ENCODE measurements at places on chromosomes 5 and 9. TPM values are rescaled to one million over a fixed set of nuclear protein-coding genes. Genes with fewer than 3 reads are reported as not detected.

ZFP2 gene
- total RNA-seq: not detected

CDX1 gene
- 351 TPM for total RNA-seq

HAND1 gene
- 6.7 TPM for total RNA-seq

WNK2 gene
- 174 TPM for total RNA-seq

GRCh38 chr9:2170722-2171121, 155.6 kb downstream of the SMARCA2 start:
- DNase-seq: no peak

- peak; percentile 53 for DNase-seq
Observed at GRCh38 chr5:74966141-74967026, 86.0 kb downstream of the GCNT4 start.

DNA sequence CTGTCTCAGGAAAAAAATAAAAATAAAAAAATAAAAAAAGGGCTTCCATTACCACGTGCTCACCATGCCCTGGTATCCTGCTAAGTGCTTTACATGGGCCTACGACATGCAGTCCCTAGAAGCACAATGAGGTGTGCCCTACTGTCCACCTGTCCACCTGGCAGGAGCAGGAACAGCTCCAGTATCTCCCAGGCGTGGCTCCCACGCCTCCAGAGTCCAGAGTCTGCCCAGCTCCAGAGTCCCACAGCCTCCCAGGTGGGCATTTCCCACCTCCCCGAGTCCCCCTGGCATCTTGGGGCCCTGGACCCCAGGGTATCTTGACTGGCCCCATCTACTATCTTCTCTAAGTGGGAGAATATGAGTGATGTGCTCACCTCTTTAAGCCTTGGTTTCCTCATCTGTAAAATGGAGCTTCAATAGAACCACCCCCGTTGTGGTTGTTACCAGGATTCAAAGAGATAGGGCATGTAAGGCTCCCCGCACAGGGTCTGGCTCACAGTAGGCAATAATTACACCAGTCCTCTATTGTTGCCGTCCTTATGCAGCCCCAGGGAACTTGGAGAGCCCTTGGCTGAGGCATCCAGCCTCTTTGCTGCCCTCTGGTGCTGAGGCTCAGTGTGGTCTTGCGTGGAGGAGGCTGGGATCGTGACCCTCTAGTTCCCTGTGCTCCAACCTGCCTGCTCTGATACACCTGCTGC, 8.9 kb downstream of the CXCL14 start:
- DNase-seq: peak; percentile 18

DNA sequence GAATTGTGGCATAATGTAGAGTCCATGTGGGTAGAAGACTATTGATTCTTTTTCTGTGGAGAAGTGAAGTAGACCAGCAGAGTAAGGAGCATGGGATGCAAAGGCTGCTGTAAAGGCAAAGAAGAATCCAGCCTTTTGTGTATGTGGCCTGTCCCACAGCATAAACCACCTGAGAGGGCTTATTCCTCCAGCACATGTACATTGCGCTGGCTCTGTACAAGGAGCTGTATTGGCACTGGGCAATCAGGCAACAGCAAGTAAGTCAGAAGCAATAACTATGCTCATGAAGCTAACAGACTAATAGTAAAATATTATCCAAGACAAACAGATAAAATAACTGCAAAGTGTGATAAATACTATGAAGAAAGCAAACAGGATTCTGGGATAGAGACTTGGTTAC, 86.2 kb downstream of the LURAP1L start:
- peak; percentile 30 for DNase-seq

- DNase-seq: no peak
Observed at GRCh38 chr5:19920761-19921160, 67.2 kb downstream of the CDH18 start.

DNA sequence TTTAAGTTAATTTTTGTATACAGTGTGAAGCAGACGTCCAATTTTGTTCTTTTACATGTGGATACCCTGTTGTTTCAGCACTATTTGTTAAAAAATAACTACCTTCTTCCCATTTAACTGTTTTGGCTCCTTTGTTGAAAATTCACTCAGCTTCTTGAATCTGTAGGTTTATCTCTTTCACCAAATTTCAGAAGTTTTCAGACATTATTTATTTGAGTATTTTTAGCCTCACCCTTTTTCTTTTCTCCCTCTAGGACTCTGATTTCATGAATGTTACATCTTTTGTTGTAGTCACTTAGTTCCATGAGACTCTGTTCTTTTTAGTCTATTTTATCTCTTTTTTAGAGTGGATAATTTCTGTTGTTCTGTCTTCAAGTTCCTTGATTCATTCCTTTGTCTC, 4.6 kb upstream of the TNPO1 start:
- DNase-seq: no peak

DNA sequence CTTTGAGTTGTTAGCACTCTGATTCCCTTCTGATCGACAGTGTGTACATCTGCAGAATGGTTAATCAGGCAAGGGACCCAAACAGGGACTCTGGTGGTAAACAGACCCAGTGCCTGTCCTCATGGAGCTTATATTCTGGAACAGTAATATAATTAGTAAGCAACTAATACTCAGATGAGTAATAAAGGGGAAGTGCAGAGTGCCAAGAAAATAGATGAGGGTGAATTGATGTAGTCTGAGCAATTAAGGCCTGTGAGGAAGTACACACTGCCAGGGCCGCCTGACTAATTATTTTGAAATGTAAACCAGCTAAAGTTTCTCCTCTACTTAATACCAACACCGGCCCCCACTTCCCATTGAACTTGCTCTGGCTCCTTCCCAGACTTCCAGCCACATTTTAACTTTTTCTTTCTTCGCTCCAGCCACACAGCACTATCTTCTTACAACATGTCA, 4.2 kb downstream of the DHX29 start:
- no peak for DNase-seq

GRCh38 chr5:113274836-113275414, 159.9 kb downstream of the TSSK1B start:
- DNase-seq: no peak

DNA sequence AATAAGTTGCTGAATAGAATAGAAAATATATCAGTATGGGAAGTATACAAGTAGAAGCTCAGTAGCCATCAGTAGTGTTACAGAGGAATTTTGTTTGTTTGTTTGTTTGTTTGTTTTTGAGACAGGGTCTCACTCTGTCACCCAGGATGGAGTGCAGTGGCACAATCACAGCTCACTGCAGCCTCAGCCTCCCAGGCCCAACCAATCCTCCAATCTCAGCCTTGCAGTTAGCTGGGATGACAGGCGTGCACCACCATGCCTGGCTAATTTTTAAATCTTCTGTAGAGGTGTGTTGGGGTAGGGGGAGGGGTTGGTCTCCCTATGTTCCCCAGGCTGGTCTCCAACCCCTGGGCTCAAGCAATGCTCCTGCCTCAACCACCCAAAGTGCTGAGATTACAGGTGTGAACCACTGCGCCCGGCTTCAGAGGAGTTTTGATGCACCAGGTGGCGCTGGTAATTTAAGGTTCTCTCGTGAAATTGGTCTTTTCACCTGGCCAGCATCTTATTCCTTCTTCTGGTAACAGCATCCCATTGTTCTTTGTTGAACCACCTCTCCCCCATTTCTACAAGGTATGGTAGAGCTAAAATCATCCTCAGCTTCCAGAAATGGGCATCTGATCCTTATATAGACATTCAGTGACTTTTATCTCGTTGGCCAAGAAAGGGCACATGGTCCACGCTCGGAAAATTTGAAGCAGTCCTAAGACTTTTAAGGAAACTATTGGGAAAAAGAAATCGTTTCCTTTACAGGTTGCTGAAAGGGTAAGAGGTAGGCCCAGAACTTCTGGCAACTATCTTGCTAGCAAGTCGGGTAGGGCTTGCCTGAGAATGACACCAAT, 157.1 kb downstream of the ARRDC3 start:
- peak; percentile 53 for DNase-seq

DNA sequence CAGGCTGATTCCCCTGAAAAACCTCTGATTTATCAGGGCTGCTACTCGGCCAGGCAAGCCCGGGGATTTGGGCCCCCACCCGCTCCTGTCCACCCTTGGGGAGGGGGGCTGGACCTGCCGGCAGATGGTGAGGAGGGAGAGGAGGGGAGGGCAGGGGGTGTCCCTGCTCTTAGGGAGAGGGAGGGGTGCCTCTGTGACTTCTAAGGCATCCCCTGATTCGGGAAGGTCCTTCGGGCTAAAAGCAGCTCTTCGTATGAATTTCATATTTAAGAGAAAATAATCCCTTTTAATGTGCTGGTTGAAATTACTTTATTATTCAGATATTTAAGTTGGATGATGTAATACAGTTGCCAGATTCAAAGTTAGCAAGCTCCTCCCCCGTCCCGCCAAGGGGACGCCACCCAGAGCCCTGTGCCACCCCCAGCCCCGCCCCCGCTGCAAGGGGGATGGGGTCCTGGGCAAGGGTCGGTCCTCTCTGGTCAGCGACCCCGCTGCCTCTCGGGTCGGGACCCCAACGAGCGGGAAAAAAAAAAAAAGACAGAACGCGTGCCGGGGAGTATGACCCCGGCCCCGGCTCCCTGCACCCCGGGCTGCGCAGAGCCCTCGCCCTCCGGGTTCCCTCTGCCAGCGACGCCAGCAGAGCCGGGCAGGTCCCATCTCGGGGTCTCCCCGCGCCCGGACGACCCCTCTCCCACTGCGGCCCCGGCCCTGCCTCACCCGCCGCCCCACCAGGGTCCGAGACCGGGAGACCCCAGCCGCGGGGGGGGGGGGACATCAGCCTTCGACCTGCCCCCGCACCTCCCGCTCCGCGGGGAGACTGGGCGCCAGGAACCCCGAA, 12.4 kb downstream of the LHX3 start:
- no peak for DNase-seq

GRCh38 chr5:131250751-131251475, 12.9 kb upstream of the CDC42SE2 start:
- DNase-seq: no peak

- no peak for DNase-seq
Observed at GRCh38 chr5:80973027-80973426, 12.9 kb downstream of the RASGRF2 start.

DNA sequence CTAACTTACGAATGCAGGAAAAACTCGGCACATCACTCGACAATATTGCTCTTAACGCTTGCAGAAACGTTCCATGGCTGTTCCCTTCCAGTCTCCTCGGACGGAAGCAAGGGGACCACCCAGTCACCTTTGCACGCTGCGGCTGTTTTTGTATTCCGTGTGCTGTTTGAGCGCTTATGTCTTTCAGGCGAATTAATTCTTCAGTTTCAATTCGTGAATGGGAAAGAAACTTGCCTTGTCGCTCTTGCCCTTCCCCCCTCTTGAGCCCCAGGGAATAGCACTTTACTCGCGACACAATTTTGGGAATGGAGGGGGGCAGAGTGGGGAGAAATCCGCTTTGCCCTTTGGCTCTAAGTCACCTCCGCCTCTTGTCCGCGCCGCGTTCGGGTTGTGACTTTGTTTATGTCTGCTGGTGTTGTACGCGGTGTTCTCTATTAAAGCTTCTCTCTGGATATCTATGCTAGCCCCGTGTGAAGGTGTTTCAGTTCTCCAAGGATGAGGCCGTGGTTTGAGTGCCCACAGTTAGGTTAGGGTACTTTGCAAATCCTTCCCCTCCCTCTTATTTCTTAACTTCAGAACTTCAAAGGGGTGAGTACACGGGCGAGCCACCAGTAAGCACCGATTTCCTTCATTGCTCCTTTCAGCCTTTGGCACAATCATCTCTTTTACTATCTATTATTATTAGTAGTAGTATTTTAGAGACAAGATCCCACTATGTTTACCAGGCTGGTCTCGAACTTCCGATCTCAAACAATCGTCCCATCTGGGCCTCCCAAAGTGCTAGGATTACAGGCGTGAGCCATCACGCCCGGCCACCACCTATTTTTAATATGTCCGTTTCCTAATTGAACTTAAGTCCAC, 2.7 kb downstream of the FOXB2 start:
- DNase-seq: no peak

GRCh38 chr5:141508798-141509611, 20.1 kb downstream of the PCDHGC5 start:
- peak; percentile 41 for DNase-seq

Data from transverse colon (tissue), 4 donors.